ENCODE measurements at places on chromosomes 13 and 19. TPM values are rescaled to one million over a fixed set of nuclear protein-coding genes. Genes with fewer than 3 reads are reported as not detected.

RAB3A gene
- polyA plus RNA-seq, result 0.30 TPM

KIR2DL1 gene
- not detected for polyA plus RNA-seq

MYDGF gene
- 141 TPM for polyA plus RNA-seq

TMEM238 gene
- 0.24 TPM for polyA plus RNA-seq

NUDT15 gene
- polyA plus RNA-seq, result 19.4 TPM

ZNF737 gene
- polyA plus RNA-seq, result 3.6 TPM

ZNF99 gene
- polyA plus RNA-seq, result not detected

DNA sequence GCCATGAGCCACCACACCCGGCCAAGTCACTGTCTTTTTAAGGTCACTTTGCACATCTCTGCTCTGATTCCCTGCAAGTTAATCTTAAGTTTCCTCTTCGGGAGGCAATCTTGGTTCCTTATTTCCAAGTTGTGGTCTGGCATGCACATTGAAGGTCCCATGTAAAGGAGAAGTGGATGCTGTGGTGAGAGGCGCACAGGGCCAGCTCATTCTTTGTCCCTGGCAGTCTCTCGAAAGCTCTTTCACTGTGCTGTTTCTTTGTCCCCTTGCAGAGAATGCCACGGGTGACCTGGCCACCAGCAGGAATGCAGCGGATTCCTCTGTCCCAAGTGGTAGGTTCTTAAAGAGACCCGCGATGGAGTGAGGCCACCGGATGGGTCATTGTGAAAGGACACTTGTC lies 16.4 kb upstream of the C19orf33 start:
- peaks cover 75% of the 10 kb centered on the region for H3K36me3 ChIP-seq
- no peak overlapping the region for H3K4me3 ChIP-seq
- no peak for DNase-seq
- peaks cover 20% of the 10 kb centered on the region for H3K4me1 ChIP-seq
- H3K27me3 ChIP-seq, result no peaks in the 10 kb centered on the region

- no peaks in the 10 kb centered on the region for H3K4me1 ChIP-seq
- no peak overlapping the region for H3K4me3 ChIP-seq
- no peak overlapping the region for H3K27ac ChIP-seq
- H3K27me3 ChIP-seq, result no peaks in the 10 kb centered on the region
- no peaks in the 10 kb centered on the region for H3K36me3 ChIP-seq
- DNase-seq, result no peak
These were observed 371.4 kb downstream of the UQCRFS1 start for GRCh38 chr19:28841531-28841930.

DNA sequence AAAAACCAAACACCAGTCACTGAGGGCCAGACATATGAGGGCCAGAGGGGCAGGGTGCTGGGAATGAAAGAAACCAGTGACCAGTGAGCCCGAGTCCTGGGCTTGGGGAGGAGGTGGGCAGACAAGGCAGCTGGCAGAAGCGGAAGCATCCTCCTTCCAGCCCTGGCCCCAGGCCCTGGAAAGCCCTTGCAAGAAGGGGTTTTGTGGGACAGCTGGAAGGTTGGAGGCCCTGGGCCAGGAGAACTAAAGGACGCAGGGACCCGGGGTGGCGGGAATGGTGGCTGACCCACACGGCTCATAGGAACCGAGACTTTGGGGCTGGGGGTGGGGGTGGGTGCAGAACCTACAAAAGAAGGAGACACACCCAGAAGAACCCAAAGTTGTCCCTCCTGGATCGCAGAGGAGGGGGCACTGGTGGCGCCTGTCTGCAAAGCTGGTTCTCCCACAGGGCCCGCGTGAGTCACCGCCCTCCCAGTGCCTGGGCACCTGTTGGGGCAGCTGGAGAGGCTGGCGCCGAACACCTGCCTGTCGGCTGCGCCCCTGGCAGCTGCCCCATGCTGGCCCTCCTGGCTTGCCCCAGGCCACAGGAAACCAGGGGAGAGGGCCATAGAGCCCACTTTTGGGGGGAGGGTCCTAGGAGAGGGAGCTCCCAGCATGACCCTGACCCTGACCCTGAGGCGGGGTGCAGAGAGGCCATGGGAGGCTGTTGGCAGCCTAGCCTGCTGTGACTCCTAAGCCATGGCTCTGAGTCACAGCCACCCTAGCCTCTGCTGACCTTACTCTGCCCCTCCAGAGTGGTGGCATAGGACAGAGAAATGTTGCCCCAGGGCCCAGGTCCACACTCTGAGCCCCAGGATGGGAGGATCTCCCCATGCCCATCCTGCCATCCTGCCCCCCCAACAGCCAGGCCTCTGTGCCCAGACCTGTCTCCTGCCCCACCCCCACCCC lies 802 bp downstream of the DMPK start:
- no peaks in the 10 kb centered on the region for H3K27me3 ChIP-seq
- H3K27ac ChIP-seq, result no peak overlapping the region
- DNase-seq, result no peak

DNA sequence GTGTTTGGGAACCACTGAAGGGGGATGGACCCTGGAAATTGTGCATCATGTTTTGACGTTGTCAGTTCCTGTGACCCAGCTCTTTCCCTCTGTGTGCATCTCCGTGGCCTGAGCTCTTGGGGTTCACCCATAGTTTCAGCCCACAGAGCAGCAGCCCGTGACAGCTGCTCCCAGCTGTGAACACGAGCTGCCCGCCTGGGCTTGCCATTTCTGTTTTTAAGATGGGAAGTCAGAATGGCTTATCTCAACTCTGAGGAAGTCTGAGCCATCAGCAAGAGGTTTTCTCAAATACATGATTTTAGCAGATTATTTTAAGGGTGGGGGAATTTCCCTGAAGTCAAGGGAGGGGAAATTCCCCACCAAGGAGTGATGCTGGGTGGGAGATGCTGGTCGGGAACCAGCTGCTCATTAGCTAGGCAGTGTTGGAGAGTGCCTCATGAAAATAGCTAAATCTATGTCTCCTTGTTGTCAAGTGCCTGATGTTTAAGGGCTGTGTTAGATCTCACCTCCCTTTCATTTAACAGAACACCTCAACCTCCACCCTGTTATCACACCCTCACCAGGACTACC lies 34.8 kb upstream of the C1QTNF9 start:
- H3K4me1 ChIP-seq, result peaks cover 22% of the 10 kb centered on the region
- no peak overlapping the region for H3K27ac ChIP-seq
- DNase-seq, result no peak
- no peaks in the 10 kb centered on the region for H3K27me3 ChIP-seq
- H3K4me3 ChIP-seq, result no peak overlapping the region
- H3K36me3 ChIP-seq, result no peaks in the 10 kb centered on the region

DNA sequence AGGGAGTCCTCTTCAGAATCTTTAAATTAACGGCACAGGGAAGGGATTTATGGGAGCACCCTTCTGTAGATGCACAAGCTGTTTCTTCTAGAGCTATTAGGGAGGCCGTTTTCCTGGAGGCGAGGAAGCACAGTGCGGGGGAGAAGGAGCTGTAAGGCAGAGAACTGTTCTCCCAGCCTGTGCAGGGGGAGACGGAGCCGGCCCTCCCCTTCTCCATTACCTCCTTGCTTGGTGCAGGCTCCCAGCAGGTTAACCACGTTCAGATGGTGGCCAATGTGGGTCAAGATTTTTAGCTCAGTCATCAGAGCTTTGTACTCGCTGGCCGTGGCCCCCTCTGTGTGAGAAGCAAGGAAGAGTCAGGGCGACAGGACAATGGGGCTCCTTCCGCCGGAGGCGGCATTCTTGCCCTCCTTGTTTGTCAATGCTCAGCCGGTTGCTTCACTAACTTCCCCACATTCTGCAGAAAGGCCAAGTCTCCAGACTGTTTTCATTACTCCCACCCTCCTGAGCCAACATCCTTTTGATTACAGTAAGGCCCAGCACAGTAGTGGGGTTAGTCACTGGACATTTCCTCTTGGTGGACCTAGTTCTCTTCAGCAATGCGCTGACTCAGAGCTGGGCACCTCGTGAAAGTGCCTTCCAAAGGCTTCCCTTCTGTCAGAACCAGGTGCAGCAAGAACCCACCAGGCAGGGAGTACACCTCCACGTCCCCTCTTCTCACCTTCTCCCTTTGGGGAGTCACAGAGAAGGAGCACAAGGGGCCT lies 165.4 kb downstream of the FLT1 start:
- H3K4me3 ChIP-seq, result no peak overlapping the region
- no peaks in the 10 kb centered on the region for H3K27me3 ChIP-seq
- no peaks in the 10 kb centered on the region for H3K36me3 ChIP-seq
- H3K4me1 ChIP-seq, result no peaks in the 10 kb centered on the region

DNA sequence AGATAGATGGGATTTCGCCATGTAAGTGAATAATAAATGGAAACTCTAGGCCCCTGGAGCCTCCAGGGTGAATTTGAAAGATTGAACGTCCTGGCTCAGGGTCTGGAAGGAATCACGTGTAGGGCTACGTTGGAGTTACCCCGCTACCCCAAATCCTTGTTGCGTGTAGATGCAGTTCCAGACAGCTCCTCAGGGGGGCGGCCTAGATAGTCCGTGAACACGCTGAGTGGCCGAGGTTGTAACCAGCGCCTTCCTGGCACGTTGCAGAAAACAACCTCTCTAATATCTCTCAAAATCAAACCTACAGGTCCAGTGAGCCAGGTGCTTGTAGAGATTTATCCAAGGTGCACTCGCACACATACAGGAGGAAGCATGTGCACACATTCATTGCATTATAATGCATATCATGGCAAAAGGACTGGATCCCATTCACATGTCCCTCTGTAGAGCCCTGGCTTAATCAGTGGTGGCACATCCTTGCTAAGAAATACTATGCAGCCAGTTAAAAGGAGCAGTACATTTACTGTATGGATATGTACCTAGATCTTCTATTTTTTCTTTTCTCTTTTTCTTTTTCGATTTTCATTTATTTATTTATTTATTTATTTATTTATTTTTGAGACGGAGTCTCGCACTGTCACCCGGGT lies 2.5 kb upstream of the KEAP1 start:
- no peak overlapping the region for H3K4me3 ChIP-seq
- H3K27me3 ChIP-seq, result no peaks in the 10 kb centered on the region
- H3K36me3 ChIP-seq, result no peaks in the 10 kb centered on the region
- no peak for DNase-seq
- peaks cover 19% of the 10 kb centered on the region for H3K4me1 ChIP-seq
- H3K27ac ChIP-seq, result no peak overlapping the region

DNA sequence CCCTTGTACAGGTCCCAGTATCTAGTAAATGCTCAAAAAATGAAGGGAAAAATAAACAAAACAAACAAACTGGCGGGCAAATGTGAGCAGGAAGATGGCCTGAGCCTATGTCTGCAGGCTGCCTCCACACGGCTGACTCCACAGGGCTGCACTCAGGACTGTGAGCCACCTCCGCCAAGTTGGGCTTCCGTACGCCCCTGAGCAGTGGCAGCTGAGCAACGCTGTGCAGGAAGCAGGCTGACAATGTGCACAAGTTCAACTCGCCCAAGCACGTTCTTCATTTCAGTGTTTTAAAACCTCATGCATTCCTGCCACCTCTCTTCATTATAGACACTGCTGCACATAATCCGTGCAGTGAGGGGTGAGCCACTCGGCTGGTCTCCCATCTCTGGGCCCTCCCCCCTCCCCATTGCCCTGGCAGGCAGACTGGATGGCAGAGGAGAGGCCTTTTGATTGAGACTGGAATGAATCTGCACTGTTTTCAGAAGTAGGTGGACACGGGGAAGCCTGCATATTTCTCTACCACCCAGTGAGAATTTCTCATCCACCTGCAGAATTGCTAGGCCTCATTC lies 915.3 kb downstream of the UQCRFS1 start:
- no peak overlapping the region for H3K4me3 ChIP-seq
- no peaks in the 10 kb centered on the region for H3K36me3 ChIP-seq
- H3K27me3 ChIP-seq, result no peaks in the 10 kb centered on the region

DNA sequence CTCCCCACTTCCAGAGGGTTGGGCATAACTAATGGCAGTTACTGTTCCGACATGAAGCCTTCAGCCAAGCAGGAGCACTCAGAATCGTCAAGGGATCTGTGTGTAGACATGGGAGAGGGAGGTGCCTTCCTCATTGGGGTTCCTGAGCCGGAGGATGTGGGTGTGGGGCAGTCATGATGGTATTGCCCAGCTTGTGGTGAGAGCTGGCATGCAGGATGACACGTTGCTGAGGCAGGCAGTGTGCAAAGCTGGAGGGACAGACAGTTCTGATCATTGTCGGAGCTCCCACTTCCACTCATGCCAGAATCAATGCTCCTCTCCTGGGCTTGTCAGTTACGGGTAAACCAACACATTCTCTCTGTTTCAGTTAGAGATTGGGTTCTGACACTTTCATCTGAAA lies 83.9 kb upstream of the TSC22D1 start:
- H3K27ac ChIP-seq, result no peak overlapping the region
- H3K36me3 ChIP-seq, result no peaks in the 10 kb centered on the region
- peaks cover 4% of the 10 kb centered on the region for H3K4me1 ChIP-seq
- DNase-seq, result peak; percentile 2
- no peak overlapping the region for H3K4me3 ChIP-seq
- no peaks in the 10 kb centered on the region for H3K27me3 ChIP-seq

DNA sequence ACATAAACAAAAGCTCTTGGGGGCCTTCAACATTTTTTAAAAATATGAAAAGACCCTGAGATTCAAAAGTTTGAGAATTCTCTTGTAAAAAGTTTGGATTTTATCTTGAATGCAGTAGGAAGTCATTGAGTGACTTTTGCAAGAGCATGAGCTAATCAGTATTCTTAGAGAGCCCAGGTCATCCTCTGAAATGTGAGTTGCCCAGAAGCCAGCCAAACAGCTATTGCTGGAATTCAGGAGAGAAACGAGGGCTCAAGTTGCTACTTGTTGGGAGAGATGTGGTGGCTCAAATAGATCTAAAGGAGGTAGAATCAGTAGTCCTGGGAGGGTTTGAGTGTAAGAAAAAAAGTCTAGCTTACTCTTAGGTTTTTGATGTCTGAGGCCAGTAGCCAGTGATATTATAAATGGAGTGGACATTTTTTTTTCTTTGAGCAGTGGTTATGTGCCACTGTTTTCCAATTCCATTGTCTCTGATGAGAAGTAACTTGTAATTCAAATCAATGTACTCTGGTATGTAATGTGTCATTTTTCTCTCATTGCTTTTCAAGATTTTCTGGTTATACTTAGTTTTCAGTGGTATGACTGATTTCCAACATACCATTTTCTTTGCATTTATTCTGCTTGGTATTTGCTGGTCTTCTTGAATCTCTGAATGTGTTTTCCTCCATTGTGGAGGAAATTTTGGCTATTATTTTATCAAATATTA lies 30.7 kb downstream of the LMO7 start:
- peak overlapping the region; percentile 14 for H3K4me3 ChIP-seq
- H3K4me1 ChIP-seq, result peaks cover 14% of the 10 kb centered on the region
- peak; percentile 45 for DNase-seq
- H3K36me3 ChIP-seq, result no peaks in the 10 kb centered on the region

GRCh38 chr13:59332966-59333365 lies 830.8 kb downstream of the DIAPH3 start:
- H3K27me3 ChIP-seq, result no peaks in the 10 kb centered on the region
- no peak overlapping the region for H3K4me3 ChIP-seq

DNA sequence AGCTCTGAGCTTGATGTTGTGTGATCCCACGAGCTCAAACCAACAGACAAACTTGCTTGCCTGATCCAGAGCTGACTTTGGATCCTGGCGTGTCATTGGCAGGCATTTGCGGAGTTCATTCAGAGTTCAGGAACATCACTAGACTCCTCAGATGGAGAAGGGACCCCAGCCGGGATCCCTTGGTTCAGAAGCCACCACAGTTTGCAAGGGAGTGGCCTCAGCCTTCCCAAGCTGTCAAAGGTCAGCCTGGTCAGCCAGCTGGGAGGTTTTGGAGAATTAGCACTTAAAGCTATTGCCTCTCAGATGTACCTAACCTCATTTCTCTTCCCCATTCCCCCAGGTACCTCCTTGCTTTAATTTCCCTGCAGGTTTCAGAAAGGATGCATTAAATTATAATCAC lies 208.8 kb upstream of the SOX21 start:
- H3K4me3 ChIP-seq, result no peak overlapping the region
- no peak overlapping the region for H3K27ac ChIP-seq
- no peaks in the 10 kb centered on the region for H3K27me3 ChIP-seq

GRCh38 chr19:43425567-43426392 lies 11.1 kb downstream of the TEX101 start:
- H3K36me3 ChIP-seq, result no peaks in the 10 kb centered on the region
- no peak overlapping the region for H3K4me3 ChIP-seq
- H3K4me1 ChIP-seq, result peaks cover 2% of the 10 kb centered on the region
- no peaks in the 10 kb centered on the region for H3K27me3 ChIP-seq
- no peak overlapping the region for H3K27ac ChIP-seq

All from keratinocyte (primary cell).